ENCODE measurements at places on chromosomes 2 and 18.

GRCh38 chr2:237020090-237020489 lies 65.6 kb upstream of the COPS8 start:
- no peak for DNase-seq

DNA sequence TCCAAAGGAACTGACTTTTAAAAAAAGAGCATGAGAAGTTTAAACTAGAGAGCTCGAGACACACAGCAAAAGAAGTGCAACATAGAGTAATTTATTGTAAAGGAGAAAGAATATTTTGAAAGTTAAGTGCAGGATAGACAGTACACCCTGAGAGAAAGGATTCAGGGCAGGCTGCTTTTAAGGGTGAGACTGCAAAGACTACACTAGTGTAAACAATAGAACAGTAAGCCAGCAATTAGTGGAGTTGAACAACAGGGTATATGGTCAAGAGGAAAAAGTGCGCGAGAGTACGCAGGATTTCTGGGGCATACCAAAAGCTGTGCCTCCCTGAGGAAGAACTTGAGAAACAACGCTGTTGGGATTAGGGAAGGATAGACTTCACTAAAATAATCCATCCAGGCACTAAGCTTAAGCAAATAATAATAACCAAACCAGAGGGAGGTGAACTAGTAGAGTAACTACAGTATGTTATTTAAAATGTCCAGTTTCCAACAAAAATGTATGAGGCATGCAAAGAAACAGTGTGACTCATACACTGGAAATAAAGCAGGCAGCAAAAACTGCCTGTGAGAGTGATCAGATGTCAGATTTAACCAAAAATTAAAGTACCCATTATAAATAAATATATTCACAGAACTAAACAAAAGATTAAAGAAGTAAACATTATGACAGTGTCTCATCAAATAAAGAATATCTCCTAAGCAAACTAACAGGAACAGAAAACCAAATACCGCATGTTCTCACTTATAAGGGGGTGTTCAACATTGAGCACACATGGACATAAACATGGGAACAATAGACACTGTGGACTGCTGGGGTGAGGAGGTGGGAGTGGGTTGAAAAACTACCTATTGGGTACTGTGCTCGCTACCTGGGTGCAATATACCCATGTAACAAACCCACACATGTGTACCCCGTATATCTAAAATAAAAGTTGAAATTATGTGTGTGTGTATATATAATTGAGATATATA lies 40.5 kb upstream of the EMILIN2 start:
- no peak for DNase-seq

DNA sequence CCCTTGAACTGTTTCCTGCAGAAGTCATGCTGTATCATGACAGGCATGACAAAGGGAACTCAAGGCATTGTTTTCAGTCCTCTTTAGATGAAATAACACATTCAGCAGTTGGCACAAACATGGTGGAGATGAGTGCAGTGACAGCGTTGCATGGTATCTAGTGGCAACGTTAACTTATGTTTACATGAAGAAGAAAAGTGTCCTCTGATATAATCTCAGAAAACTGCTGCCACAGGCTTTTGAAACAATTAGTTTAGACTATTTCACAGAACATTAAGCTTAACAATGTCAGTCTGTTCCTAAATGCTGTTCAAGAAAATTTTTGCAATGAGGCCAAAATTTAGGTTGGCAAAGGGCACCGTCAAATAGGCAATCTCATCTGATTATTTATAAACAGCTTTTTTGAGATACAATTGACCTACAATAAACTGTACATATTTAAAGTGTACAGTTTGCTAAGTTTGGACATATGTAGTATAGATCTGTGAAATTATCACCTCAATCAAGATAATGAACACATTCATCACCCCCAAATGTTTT lies 64.7 kb downstream of the LYPD6B start:
- no peak for DNase-seq

DNA sequence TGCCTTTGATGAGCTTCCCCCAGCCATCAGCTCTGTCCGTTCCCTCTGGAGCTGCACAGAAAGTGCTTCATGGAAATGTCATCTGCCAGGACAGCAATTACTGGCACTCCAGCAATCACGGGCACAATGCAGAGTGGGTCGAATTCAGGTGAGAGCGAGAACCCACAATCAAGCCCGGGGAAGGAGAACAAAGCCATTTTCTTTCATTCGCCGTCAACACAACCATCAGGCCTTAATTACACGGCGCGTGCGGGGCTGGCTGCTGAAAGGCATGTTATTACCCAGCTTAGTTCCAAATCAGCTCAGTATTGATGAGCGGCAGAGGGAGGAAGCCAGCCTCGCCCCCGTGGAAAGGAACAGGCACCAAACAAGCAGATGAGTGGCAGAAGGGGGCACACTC lies 143.9 kb downstream of the MYT1L start:
- no peak for DNase-seq

GRCh38 chr2:96305979-96306308 lies 598 bp upstream of the SNRNP200 start:
- DNase-seq, result no peak

DNA sequence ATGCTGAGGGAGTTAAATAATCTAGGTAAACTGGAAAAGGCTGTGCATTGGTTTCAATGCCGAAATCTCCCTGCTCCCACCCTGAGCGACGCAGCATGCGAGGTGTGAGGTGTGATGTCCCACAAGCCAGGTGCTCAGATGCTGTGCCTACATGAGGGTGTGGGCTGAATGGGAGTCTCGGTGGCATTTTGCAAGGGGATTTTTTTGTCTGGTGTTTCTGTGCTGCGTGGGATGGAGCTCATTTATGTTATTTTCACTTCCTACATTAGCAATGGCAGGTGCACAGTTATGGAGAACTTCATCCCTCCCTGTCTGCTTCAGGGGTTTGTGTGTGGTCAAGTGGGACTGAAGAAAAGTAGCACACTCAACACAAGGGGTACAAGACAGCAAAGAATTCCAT lies 110.2 kb upstream of the CCDC68 start:
- no peak for DNase-seq

DNA sequence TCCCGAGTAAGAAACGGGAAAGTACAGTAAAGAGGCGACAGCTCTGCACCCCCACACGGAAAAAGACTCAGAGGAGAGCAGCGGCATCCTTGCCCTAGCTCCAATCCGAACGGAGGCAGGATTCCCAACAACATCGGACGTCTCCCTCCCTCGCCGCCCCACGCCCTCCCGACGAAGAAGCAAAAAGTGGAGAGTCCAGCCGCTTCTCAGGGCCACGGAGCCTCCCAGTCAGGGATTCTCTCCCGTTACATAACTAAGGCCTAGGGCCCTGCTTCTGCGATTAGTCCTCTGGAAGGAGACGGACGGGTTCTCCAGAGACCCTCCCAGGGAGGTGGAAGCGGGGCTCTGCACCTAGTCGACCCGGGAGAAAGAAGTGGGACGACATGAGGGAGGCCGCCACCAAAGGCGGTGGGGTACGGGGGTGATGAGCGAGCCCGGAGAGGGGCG lies 587 bp downstream of the SUMO1 start:
- no peak for DNase-seq

DNA sequence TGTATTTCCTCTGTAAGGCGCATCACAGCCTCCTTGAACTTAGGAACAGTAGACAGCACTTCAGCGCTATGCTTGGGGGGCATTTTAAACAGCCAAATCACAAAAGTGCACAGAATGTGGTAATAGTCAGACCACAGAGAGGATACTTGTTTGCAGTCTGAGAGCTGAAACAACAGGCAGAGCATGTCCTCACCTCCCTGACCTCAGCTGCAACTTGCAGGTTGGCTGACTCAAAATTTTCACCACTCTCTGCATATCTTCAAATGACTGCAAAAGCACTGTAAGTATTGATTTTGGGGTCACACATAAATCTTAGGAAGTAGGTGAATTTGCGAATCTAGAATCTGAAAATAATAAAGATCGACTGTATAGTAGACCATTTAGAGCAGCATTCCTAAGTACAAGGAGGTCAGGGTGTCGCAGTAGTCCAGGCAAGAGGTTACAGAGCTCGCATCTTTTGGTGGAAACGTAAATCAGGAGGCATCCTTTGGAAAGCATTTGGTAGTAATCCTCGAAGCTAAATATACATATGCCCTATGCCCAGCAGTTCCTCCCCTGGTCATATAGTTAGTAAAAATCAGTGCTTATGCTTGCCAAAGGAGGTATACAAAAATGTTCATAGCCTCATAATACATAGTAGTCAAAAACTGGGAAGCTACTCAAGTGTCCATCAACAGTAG lies 108.2 kb upstream of the MYCN start:
- no peak for DNase-seq

DNA sequence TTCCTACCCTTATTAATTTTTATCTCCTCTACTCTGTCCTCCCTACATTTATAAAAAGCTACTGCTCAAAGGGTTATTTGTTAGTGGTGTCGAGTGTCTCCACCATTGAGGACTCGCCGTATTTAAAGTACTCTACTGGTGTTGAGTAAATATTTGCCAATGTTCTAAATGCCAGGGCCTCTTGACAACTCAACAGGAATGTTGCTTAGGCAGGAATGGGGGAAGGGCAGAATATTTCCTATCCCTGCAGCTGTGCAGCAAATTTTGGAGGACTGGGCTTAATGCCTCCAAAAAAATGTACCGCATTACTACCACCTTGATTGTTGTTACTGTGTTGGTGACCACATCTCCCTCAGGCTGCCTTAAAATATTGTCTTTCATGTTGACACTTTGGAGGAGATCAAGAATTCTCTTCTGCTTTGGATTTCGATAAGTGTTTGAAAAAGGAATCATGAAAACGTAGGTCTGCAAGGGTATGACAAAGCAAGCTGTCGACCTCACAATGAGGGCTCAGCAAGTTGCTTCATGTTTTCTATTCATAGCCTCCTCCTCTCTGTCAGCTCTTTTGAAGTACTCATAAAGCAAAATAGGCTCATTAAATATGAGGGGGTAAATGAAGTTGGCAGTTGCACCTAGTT lies 84.3 kb downstream of the EFEMP1 start:
- no peak for DNase-seq

DNA sequence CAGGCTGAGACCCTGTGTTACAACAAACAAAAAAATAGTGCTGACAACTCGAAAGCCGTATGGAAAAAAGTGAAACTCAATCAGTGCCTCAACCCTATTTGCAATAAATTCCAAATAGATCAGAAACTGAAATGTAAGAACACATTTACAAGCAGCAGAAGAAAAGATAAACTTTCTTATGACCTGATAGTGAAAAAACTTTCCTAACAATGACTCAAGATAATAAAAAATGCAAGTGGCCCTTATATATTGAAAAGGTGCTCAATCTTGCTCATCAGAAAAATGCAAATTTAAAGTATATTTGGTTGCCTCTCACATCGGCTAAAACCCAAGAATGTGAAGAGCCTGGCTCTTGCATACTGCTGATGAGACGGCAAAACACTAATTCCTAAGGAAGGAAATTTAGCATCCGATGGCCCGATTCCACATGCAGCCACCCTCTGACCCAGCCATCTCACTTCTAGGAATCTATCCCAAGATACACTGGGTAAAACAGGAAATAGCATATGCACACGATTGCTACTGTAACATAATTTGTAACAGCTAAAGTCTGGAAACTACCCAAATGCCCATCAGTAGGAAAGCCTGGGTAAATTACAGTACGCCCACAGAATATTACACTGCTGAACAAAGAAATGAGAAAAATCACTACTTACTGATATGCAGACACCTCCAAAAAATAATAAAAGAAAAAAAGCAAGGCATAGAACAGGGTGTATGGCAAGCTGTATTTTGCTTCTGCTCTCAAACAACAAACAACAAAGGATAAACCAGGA lies 56.8 kb downstream of the HDLBP start:
- DNase-seq, result no peak

DNA sequence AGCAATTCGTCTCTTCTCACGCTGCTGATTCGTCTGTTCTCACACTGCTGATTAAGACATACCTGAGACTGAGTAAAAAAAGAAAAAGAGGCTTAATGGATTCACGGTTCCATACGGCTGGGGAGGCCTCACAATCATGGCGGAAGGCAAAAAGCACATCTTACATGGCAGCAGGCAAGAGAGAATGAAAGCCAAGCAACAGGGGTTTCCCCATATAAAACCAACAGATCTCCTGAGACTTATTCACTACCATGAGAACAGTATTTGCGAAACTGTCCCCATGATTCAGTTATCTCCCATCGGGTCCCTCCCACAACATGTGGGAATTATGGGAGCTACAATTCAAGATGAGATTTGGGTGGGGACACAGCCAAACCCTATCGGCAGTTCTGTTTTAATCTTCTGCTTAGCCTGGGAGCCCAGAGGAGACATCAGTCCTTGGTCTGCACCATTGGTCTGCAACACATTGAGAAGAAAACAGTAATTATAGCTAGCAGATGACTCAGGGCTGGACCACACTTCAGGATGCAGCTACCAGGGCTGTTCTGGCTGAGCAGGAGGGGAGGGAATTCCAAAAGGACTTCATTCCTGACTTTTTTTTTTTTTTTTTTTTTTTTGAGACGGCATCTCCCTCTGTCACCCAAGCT lies 69.4 kb downstream of the CABLES1 start:
- DNase-seq, result no peak

DNA sequence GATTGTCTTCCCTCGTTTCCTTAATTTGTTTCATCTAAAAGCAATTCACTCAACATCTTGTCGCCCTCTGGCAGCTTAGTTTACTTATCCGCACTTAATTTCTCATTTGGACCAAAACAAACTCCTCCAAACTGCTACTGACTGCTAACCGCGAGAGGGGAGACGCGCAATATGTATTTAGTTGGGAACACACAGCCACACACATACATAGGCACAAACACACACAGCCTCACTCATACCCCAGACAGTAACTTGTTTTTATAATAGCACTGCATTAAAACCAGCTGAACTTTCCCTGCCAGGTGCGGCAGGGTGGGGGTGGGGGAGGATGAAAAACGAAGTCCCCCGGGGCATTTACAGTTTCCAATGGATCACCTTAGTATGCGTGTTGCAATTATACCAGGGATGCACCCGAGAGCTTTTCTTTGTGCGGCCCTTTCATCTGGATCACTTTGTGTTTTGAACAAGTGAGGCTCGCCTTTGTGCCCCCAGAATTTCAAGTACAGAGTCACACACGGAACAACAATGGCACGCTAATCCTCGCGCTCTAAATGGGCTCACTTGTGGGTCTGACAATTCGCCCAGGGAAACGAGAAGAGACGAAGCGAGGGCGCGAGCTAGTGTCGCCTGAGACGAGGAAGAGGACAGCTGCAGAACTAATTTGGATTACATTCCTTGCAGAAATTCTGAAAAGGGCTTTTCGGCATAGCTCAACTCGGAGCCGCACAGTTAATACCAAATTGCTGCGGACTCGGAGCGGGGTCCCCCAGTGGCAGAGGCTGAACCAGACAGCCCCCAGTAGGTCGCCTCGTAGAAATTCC lies 2.4 kb downstream of the ERBB4 start:
- DNase-seq, result no peak

- no peak for DNase-seq
Observed at GRCh38 chr18:62450546-62451410, 72.0 kb upstream of the ZCCHC2 start.

- no peak for DNase-seq
Observed at GRCh38 chr2:188629753-188630527, 338.3 kb downstream of the GULP1 start.

DNA sequence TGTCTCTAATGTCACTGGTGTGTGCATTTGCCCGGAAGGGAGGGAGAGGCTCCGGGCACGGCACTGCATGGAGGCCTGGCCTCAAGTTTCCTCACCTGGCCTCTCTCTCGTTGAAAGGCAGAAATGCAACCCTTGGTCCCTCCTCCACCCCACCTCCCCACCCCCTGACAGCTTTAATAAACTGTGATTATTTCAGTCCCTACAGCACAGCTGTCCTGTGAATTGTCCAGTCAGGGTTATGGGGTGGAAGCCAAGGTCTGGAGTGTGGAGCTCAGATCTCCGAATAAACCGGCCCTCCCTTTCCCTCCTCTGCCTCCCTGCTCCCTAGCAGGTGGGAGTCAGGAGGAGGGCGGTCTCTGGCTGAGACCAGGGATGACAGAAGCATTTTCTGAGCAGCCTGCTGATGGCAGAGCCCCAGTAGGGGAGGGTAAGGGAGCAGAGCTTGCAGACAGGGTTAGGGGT lies 199.2 kb upstream of the SMAD2 start:
- DNase-seq, result no peak

All from stimulated activated CD8-positive, alpha-beta memory T cell treated with anti-CD3 and anti-CD28 coated beads, Interleukin-12 subunit alpha, Interleukin-12 subunit beta, amount 100 ng/mL, for 4 hours (primary cell).